Glomerular endothelial cell (primary cell): ENCODE measurements at places on chromosomes 5 and 9. TPM values are rescaled to one million over a fixed set of nuclear protein-coding genes. Genes with fewer than 3 reads are reported as not detected.

HTR4 gene
- not detected in 2 replicates for total RNA-seq

PHF24 gene
- total RNA-seq: 0.06 TPM in 1 of 2 replicates, not detected in the other

LRRC19 gene
- not detected in 2 replicates for total RNA-seq

SNCAIP gene
- total RNA-seq: 18.4 and 44.8 TPM in 2 replicates

IL9 gene
- not detected in 2 replicates for total RNA-seq

LAMC3 gene
- 0.12 and 0.63 TPM in 2 replicates for total RNA-seq

SLCO6A1 gene
- total RNA-seq: not detected in 2 replicates

FGFR4 gene
- 4.8 and 6.2 TPM in 2 replicates for total RNA-seq

PCDHA11 gene
- 0.23 TPM in 1 of 2 replicates, not detected in the other for total RNA-seq

EDIL3 gene
- total RNA-seq: 29.7 and 45.9 TPM in 2 replicates

GABRG2 gene
- total RNA-seq: not detected in 2 replicates

MEGF9 gene
- total RNA-seq: 9.5 and 14.8 TPM in 2 replicates

KLHL3 gene
- total RNA-seq: 3.3 and 8.6 TPM in 2 replicates

IL33 gene
- 0.19 and 4.5 TPM in 2 replicates for total RNA-seq

CHSY3 gene
- 2.4 and 7.7 TPM in 2 replicates for total RNA-seq

OR2Y1 gene
- total RNA-seq: not detected in 2 replicates

EMB gene
- total RNA-seq: 2.0 and 4.7 TPM in 2 replicates

SPRY4 gene
- 38.1 and 69.1 TPM in 2 replicates for total RNA-seq

GOLPH3 gene
- 68.6 and 69.1 TPM in 2 replicates for total RNA-seq

PTPA gene
- 82.9 and 96.7 TPM in 2 replicates for total RNA-seq

MEF2C gene
- total RNA-seq: 36.9 and 40.0 TPM in 2 replicates

DDX4 gene
- not detected in 2 replicates for total RNA-seq

PROB1 gene
- 2.4 and 2.7 TPM in 2 replicates for total RNA-seq

NME5 gene
- total RNA-seq: 1.4 and 5.8 TPM in 2 replicates

SPOCK1 gene
- total RNA-seq: 11.8 and 24.4 TPM in 2 replicates

PGM5 gene
- total RNA-seq: 1.4 and 3.3 TPM in 2 replicates

NDUFB6 gene
- total RNA-seq: 37.0 and 66.6 TPM in 2 replicates

PCDH1 gene
- total RNA-seq: 203 and 479 TPM in 2 replicates

ZNF474 gene
- total RNA-seq: 0.23 TPM in 1 of 2 replicates, not detected in the other

WDR31 gene
- 0.68 and 0.99 TPM in 2 replicates for total RNA-seq

OTULINL gene
- total RNA-seq: 0.34 and 1.4 TPM in 2 replicates

KIF27 gene
- total RNA-seq: 2.4 and 4.1 TPM in 2 replicates

RABL6 gene
- total RNA-seq: 90.2 and 99.9 TPM in 2 replicates

KDM3B gene
- total RNA-seq: 41.2 and 44.0 TPM in 2 replicates

DIPK1B gene
- total RNA-seq: 153 and 247 TPM in 2 replicates

PPP2CA gene
- 133 and 164 TPM in 2 replicates for total RNA-seq

SEC16A gene
- total RNA-seq: 71.7 and 117 TPM in 2 replicates

OR1Q1 gene
- total RNA-seq: not detected in 2 replicates

INSYN2B gene
- total RNA-seq: 3.0 and 8.0 TPM in 2 replicates

OMD gene
- not detected in 2 replicates for total RNA-seq

FRMD3 gene
- total RNA-seq: 6.1 TPM in 2 replicates

CDX1 gene
- not detected in 2 replicates for total RNA-seq

SLC6A19 gene
- total RNA-seq: not detected in 2 replicates

SOX30 gene
- not detected in 2 replicates for total RNA-seq

CCDC152 gene
- 0.05 and 0.23 TPM in 2 replicates for total RNA-seq

DPM2 gene
- total RNA-seq: 19.7 and 28.6 TPM in 2 replicates

SLC31A1 gene
- 14.8 and 15.7 TPM in 2 replicates for total RNA-seq

IL17B gene
- total RNA-seq: not detected in 2 replicates

BNC2 gene
- 16.1 and 19.0 TPM in 2 replicates for total RNA-seq

TYRP1 gene
- not detected in 2 replicates for total RNA-seq

LEAP2 gene
- 0.10 and 0.76 TPM in 2 replicates for total RNA-seq

PAEP gene
- not detected in 2 replicates for total RNA-seq

SLC1A3 gene
- total RNA-seq: not detected in 2 replicates

ANKDD1B gene
- total RNA-seq: 0.53 and 0.70 TPM in 2 replicates
